Right lung (tissue), 10 donors: ENCODE measurements at places on chromosomes 3 and 15.

DNA sequence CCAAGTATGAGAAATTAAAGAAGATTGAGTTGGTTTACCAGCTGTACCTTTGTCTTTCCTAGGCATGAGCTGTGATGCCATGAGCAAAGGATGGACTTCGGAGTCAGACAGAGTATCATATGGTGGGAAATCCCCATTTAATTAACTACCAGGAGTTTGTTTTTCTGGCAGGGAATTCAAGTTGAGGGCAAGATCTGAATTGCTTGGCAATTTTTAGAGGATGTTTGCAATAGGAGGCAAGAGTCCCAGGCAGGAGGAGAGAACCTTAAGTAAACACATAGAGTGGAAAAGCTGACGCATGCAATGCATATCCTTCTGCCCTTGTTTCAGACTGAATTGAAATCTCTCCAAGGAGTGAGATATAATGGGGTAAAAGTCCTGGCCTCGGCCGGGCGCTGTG is 569.7 kb upstream of the MDFIC2 start:
- no peak for DNase-seq

DNA sequence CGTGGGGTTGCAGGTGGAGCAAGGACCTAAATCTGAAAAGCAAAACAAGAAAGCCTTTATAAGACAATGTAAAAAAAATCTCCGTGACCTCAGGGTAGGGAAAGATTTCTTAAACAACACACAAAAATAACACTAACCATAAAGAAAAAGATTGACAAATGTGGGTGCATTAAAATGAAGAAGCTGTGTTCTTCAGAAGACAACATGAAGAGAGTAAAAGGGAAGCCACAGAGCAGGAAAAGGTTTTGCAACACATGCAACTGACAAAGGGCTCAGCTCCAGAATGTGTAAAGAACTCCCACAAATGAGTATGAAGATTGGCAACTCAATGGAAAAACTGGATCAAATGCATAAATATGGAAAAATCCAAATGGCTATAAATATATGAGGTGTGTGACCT is 74.2 kb downstream of the MAGEF1 start:
- DNase-seq, result no peak

DNA sequence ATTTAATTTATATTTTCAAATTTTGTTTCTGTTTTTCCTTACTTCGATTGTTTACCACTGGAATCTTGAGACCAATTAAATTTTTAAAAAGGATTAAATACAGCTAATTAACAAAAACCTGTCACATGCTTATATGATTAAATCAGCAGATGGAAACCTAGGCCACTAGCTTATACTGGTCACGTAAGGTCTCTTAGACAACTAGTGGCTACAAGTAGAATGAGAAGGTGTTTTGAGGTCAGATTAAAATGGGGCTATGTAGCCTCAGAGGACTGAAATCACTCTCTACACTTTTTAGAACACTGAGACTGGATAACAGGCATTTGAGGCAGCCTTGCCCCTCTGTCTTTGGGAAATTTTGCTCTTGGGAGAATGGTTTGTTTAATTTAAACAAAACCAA is 246.5 kb upstream of the ONECUT1 start:
- DNase-seq, result no peak

DNA sequence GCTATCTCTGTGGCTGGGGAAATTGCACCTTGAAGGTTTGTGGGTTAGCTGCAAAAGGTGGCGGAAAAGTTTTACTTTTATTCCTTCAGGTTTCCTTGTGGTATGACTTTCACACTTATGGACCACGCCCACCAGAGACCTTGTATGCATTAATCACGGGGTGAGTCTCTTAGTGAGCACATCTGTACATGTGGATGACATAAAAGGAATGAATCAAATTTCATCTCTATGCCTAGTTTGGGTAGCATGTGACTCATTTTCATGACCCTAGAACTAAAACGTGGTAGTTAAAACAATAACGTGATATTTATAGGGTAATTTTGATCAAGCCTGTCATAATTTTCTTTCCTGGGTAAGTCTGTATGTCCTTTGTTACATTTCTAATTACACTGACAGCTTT is 141.7 kb downstream of the PDCD6IP start:
- DNase-seq, result no peak

DNA sequence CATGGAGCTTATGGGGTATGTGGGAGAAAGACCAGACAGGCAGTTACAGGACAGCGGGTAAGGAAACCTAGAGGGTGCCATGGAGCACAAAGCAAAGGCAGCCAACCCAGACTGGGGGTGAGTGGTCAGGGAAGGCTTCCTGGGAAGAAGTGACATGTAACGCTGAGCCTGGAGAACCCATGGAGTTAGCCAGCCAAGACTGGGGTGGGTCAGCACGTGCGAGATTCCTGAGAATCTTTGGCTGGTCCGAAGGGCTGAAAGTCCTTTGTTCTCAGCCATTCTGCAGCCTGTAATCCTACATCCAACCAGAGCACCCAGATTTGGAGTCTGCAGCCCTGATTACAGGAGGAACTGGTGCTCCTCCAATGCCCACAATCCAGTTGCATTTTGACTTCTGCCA is 120.1 kb upstream of the WNT5A start:
- no peak for DNase-seq

- DNase-seq, result no peak
These were observed 41.6 kb downstream of the RAF1 start for GRCh38 chr3:12622335-12622734.

DNA sequence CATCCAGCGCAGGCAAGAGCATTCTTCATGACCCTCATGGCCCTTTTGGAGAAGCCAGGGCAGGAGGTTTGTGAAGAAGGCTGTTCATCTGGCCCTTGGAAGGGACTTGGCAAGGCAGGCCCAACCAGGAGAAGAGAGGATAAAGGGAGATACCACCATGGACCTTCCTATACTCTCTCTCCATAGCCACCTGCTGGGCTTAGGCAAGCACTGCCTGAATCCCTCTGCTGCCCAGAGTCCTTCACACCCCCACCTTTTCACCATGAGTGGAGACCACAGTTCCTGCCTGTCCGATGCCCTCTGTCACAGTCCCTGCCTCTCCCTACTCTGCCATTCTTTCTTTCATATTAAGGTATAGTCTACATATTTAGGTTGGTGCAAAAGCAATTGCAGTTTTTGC is 10.6 kb upstream of the SFMBT1 start:
- no peak for DNase-seq

GRCh38 chr15:89359471-89360293 is 25.1 kb upstream of the POLG start:
- DNase-seq, result no peak

GRCh38 chr3:123816673-123817207 is 67.4 kb downstream of the MYLK start:
- no peak for DNase-seq

DNA sequence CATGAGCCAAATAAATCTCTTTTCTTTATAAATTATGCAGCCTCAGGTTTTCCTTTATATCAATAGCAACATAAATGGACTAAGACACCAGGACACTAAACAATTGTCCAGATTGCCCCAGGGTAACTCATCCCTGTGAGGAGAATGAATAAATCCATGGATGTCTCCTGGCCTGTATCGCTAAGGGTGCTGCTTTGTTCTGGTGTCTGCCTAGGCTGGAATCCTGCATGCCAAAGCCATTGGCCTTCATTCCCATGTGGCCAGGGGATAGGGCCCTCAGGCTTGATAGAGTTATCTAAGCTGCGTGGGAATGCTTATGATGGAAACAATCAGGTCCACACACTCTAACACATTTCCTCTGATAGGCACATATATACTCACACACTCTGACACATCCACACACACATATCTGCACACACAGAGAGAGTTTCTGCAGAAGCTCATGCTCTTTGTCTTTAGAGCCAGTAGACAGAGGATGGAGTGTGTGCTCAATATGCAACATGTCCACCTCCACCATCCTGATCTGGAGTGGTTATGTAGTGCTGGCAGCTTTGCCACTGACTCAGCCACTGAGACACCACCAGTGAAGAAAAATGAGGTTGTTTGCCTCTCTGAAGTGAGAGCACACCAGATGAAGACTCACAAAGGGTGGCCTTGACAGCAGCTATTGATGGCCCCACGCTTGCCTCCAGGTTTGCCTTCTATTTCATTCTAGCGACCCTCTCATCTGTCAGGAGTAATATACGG is 24.0 kb upstream of the DGKG start:
- DNase-seq, result no peak

DNA sequence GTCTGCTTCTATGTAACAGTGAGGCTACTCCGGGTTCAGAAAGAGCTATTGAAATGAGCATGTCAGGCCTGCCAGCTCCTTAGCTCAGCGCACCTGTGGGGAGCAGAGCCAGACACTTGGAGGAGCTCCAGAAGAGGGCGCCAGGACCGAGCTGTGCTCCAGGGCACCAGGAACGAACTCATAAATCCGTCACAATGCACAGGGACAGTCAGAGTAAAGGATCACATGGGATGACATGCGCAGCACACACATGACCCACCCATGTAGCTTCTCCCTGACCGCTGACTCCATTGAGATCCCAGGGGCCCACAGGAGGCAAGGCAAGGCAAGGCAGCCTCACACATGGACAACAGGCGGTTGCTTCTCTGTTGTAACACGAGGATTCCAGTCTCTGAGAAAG is 26.0 kb upstream of the GNB5 start:
- DNase-seq, result no peak

DNA sequence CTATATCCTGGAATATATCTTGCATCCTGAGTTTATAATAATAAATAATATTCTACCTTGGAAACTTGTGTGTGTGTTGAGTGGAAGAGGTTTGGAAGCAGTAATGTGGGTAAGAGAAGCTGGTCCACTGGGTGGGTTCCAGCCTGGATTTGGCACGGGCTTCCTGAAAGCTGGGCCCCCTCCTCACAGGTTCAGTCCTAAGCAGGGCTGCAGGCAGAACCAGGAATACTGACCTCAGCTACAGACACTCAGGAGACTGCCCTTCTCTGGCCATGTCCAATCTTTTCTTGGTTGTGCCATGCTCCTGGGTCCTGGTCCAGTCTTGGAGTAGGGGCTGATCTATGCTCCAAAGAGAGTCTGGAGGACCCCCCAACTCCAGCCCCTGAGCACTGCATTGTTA is 4.5 kb downstream of the MYD88 start:
- no peak for DNase-seq
